ENCODE measurements at places on chromosomes 11 and 22.

DNA sequence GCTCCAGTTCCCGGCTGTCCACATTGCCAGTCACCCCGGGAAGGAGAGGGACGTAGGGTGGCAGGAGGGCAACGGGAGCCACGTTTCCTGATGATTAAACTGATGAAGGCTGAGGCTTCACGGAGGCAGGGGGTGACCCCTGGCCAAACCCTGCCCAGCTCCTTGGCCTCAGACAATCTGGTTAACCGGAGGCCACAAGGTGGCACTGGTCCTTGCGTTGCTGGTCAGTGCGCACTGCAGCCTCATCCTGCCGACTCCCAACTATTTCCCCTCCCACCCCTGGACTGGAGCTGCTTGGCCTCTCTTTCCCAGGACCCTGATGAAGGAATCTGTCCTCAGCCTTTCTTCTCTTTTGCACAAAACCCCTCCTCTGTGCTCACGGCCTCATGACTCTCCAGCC, 75.3 kb downstream of the PDE2A start:
- DNase-seq: no peak

DNA sequence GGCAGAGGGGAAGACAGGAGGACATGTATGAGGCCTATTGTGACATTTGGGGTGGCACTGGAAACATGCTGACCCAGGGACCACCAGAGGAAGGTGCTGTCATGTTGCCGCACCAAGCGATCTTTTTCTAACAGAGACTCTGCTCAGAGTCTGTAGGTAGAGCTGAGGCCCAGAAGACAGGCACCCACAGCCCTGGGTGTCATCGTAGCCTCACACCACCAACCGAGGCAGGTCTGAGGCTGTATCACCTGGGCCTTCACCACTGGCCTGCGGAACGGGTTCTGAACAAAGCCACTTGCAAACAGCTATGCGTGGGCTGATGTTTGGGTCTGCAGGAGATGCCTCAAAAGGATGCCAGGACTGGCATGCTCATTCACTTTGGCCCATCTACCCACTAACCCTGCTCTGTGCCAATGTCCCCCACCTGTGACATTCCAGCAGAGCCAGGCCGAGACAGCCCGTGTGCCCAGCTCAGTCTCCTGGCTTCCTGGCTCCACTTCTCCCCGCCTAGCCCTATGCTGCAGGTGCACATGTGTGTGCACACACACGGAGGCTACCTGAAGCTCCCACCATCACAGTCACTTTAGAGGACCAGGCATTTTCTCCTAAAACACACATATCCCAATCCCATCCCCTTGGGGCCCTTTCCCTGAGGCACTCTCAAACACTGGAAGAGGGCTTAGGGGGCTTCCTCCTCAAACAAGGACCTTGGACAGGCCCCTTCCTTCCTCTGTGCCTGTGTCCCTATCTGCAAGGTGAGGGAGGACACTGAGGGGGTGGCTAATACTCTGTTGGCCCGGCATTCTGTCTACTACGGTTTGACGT, 3.6 kb downstream of the TRIM29 start:
- DNase-seq: no peak

DNA sequence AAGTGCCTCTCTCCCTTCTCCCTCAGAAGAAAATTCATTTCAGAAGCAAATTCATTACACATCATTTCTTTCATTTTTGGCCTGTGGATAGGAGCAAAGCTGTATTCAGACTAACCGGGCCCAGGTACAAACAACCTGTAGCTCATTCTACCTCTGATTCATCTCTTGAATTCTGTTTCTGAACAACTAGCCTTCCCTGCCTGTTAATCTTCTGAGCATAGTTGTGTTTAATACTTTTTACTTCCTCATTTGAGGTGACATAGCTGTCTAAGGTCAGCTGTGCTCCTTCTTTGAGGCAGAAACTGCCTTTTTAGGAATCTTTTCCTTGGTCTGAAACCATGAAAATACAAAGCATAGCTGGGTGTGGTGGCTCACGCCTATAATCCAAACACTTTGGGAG, 12.6 kb upstream of the IL18BP start:
- no peak for DNase-seq

DNA sequence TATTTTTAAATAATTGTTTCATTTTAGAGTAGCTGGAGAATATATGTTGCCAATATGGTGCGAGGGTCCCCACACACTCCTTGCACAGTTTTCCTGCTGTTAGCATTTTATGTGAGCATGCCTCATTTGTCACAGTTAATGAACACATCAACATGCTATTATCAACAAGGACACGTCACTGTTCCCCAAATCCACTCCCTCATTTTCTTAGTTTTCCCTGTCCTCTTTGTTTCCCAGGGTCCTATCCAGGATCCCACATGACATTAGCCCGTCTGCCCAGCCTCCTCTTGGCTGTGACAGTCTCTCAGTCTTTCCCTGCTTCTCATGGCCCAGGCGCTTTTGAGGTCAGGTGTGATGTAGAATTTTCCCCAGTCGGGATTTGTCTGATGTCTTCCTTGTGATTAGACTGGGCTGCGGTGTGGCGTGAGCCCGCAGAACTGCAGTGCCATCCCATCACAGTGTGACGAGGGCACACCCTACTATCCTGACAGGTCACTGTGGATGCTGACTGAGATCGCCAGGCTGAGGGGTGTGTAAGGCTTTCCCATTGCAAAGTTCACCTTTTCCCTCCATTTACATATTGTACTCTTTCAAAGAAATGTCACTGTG, 450.6 kb upstream of the B3GAT1 start:
- DNase-seq: no peak

GRCh38 chr11:20672575-20672974, 3.2 kb downstream of the NELL1 start:
- DNase-seq: no peak

DNA sequence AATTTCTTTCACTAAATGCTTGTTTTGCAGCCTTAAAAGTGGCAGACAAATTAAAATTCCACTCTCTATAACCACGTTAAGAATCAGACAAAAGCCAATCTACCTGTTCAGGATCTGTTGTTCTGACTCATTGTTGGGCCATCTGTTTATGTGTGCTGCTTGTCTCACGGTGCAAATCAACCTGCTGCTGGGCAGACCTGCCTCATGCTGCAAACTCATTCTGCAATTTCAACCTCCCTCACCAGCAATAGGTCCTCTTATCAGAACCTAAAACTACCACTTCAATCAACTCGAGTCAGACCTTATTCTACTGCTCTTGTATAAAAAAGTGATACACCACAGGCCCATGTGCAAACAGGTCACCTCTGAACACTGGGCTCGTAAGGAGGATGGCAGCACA, 75.1 kb downstream of the LARGE2 start:
- DNase-seq: no peak

DNA sequence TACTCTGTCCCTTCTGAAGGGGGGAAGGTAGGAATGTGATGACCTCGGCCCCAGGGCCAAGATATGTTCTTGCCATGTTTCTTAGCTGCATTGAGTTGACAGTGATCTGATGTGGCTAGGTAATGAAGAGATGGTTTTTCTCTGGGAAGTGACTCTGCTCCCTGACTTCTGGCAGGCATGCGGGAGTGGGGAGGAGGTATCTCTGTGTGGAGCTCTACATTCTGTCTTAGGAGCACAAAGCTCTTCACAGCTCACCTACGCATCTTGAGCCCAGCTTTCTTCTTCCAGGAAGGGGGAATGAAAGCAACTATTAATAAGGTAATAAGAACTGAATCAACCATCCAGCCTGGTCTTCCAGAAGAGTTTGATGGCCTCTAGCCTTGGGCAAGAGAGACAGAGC, 241.0 kb downstream of the ST3GAL4 start:
- DNase-seq: no peak

DNA sequence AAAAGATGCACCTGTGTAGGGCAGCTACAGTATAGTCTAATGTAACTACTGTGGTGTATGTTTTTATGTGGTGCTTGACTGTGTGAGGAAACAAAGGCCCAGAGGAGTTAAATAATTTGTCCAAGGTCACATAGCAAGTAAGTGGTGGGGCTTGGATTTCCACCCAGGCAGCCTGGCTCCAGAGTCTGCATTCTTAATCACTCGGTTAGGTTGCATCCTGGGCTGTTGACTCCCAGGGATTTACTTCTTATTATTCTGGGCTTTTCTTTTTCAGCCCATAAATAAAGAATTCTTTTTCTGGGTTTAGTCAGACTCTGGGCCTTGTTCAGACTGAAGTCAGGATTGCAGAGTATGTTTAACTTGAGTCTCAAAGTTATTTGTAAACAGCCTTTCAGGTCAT, 82.1 kb downstream of the ARHGAP42 start:
- no peak for DNase-seq

DNA sequence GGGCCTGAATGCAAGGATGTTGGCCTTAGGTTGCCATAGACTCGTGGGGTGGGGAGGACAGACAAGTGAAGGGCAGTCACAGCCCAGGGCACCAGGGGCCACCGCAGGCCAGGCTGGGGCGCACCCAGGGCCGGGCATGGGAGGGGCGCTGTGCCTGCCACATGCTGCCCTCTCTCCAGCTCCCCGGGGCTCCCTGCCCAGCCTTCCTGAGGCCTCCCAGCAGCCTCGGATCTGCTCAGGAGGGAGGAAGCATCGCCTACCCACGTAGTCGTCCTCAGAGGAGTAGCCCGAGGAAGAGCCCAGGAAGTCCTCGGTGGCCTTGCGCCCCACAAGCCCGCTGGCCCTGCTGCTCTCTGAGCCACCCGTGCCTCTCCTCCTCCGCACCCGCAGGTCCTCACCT, 5.2 kb downstream of the SUN2 start:
- no peak for DNase-seq

DNA sequence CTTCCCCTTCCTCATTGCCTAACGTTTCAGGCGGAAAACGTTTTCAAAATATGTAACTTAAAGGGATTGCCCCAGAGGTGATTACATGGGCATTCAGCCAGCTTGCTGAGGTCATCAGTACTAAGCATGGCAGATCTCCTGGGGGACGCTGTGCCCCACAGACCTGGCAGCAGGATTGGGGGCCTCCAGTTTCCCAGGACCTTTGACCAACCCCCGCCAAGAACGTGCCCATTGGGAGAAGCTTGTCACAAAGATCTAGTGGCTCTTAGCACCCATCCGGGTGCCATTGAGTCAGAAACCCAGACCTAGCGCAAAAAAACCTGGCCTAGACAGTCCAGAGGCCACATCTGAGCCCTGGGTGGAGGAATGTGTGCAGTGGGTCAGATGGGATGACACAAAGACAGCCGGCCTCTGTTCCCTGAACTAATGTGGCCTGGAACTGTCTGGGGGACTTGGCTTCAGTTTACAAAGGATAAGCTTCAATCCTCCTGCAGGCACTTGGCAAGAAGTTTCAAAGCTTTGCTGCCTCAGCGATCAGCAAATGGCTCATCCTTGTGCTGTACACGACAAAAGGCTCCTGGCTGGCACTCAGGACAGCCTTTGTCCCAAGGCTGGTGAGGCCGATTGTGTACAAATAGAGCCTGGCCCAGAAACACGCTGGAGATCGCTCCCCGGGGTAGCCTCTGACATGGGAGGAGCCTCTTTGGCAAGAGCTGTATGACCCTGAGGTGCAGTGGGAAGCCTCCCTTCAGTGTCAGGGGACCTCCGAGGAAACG, 9.5 kb downstream of the C1QTNF6 start:
- no peak for DNase-seq

GRCh38 chr11:126336138-126336541, 19.3 kb upstream of the ST3GAL4 start:
- no peak for DNase-seq

GRCh38 chr11:130653838-130654636, 205.6 kb downstream of the ADAMTS15 start:
- no peak for DNase-seq

DNA sequence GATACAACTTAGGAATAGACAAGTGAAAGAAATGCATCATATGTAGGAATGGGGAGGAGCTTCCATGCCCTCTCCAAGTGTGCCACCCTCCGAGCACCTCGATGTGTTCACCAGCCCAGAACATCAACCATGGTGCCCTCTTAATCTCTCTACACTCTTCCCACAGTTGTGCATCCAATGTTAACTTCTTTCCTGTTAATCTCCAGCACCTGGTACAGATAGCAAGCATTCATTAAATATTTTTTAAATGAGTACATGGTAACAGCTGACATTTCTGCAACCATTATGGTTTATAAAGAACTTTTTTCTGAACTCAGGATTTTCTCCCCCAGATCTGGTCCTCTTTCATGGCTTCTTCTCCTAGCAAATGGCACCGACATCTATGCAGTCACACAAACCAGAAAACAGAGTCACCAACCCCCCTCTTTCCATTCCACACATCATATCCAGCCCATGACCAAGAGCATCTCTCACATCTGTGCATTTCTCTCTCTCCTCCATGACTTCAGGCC, 118.1 kb upstream of the CLPB start:
- no peak for DNase-seq

DNA sequence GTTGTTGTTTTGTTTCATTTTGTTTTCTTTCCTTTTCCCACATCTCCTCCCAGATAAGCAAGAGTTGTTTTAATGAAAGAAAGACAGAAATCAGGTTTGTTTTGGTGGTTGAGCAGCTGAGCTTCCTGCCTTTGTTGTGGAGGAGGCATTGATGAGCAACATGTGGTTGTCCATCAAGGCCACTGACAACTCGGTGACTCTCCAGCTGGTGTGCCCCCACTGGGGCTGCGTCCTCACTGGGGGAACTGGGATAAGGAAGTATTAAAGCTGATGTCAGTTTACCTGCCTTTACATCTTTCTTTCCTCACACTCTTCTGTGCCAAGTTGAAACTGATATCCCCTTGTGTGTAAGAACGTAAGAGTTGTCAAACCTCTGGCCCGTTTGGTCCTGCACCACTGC, 5.9 kb downstream of the VPS26B start:
- DNase-seq: no peak

GRCh38 chr11:34154059-34154875, 48.8 kb downstream of the NAT10 start:
- no peak for DNase-seq

GRCh38 chr22:19143967-19144400, 467 bp downstream of the ESS2 start:
- no peak for DNase-seq

DNA sequence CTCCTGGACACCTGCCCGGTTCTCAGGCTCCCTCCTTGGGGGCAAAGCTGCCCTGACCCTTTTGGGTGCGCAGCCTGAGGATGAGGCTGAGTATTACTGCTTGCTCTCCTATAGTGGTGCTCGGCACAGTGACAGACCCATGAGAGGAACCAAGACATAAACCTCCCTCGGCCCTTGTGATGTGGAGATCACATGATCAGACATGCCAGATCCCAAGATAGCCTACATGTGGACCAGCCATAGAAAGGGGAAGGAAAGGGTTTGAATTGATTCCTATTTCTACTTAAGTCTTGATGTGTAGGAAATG, 125.3 kb downstream of the VPREB1 start:
- no peak for DNase-seq

DNA sequence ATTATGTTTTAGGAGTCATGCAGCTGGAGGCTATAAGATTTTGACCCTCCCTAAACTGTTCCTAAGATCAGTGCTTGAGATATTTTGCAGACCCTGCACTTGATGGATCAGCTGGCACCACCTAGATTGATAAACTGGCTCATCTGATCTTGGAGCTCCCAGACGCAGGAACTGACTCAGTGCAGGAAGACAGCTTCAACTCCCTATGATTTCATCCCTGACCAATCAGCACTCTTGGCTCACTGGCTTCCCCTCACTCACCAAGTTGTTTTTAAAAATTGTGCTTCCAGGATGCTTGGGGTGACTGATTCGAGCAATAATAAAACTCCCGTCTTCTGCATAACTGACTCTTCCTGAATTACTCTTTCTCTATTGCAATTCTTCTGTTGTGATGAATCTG, 637.5 kb upstream of the FAT3 start:
- DNase-seq: no peak

- no peak for DNase-seq
These were observed 28.0 kb upstream of the TMEM45B start for GRCh38 chr11:129787532-129788155.
